ENCODE measurements at places on chromosomes 1 and 21.

DNA sequence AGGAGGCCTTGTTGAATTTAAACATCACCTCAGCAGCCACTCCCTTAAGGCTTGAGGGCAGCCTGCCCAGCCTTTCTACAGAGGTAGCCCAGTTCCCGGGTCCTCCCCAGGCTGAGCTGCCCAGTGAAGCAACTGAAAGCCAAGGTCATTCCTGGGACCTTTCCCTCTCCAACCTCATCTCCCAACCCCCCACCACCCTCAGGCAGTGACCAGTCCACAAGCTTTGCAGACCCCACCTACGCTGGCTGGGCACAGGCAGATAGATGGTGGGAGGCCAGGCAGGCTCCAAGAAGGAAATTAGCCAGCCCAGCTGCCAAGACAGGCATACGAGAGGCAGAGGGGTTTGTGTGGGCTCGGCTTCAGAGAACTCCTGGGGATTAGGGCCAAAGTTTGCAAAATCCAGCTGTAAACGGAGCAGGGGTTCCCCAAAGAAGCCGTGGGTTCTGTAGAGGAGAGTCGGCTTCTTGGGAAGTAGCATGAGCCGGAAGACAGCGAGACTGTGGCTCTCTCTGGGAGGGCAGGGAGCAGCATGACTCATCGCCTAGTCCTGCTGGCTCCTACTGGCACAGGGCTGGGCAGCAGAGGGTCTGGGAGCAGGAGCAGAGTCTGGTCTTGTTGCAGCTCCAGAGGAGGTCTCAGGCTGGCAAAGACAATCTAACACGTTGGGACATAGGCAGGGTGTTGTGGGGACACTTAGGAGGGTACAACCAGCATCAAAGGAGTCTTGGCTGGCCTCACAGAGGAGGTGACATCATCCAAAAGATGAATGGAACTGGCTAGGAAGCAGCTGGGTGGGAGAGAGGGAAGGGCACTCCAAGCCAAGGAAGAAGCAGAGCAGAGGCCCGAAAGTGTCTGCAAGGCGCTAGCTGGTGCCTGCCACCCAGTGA is 2.8 kb upstream of the ZC3H12A start:
- DNase-seq: peak; percentile 67

GRCh38 chr1:10709165-10709564 is 87.3 kb downstream of the CASZ1 start:
- no peak for DNase-seq

GRCh38 chr1:23614032-23614660 is 54.8 kb upstream of the ID3 start:
- no peak for DNase-seq

GRCh38 chr1:174976436-174977108 is 23.2 kb upstream of the CACYBP start:
- no peak for DNase-seq

DNA sequence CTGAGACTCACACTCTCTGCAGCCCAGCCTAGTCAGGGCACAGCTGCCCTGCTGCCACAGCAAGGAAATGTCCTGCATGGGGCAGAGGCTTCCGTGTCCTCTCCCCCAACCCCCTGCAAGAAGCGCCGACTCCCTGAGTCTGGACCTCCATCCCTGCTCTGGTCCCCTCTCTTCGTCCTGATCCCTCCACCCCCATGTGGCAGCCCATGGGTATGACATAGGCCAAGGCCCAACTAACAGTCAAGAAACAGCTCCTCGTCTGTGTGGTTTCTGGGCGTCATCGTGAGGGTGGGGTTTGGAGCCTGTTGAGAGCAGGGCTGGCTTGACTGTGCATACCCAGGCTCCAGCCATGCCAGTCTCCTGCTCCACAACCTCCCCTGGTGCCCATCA is 19.5 kb downstream of the FAAH start:
- DNase-seq: no peak

DNA sequence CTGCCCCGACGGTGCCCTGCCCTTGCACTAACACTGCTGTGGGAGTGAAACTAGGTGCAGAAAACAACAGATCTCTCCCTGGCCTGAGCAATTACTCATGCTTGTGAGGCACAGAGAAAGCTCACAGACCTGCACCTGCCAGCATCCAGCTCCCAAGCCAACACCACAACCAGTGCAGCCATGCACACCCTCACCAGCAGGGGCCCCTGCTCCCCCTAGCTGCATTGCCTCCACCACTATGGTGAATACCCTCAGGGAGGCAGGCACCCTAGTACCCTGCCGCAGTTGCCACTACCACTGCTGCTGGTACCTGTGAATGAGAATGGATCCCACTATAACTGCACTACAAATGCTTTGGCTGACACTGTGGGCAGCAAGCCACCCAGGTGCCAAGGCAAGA is 7.1 kb upstream of the DIRAS3 start:
- no peak for DNase-seq

All from AG04450 (cell line).